ENCODE measurements at places on chromosomes 3 and 15.

DNA sequence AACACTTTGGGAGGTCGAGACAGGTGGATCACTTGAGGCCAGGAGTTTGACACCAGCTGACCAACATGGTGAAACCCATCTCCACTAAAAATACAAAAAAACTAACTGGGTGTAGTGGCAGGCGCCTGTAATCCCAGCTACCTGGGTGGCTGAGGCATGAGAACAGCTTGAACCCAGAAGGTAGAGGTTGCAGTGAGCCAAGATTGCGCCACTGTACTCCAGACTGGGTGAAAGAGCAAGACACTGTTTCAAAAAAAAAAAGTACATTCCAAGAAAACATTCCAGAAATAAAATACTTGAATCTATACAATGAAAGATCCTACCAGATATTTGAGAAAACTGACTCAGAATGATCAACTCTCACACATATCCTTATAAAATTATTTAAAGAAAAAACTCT, 30.4 kb downstream of the TFDP2 start:
- no peak for DNase-seq

GRCh38 chr3:48400824-48401433, 28.9 kb downstream of the FBXW12 start:
- no peak for DNase-seq

GRCh38 chr3:118199044-118199443, 835.6 kb downstream of the IGSF11 start:
- DNase-seq, result no peak

DNA sequence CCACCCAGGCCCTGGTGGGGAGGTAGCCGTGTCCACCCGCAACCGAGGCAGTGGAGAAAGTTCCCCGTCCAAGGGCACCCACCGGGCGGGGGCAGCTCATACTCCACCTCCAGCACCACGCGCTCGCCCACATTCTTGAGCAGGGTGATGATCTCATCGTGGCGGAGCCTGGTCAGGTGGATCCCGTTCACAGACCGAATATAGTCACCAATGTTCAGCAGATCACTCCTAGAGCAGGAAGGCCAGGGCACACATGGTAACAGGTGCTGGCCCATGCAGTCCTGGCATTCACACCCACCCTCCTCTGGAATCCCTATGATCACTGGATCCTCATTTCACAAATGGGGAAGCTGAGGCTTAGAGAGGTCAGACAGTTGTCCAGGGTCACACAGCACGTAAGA, 15.8 kb downstream of the GRIP2 start:
- no peak for DNase-seq

DNA sequence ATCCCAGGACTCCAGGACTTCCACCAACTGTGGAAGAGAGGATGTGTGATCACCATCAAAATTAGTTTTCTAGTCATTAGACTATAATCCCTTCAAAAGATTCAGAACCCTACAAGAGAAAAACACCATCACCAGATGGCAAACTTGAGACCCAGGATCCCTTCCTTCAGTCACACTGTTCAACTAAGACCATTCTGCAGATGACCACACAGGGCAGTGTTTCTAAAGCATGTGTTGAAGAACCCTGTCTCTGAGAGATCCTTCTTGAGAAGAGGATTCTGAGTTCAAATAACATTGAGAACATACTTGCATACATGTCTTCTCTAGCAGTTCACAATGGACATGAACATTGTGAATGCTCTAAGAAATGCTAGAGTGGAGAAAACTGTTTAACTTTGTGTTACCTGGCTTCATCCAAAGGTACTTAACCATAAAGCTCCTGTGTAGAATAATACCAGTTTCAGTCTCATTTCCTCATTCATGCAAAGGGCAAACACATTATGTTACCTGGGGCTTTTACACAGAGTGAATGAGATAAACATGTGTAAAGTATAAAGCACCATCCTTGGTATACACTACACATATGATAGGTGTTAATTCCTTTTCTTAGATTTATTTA, 2.4 kb upstream of the ADGRG7 start:
- no peak for DNase-seq

GRCh38 chr15:57806003-57806402, 99.5 kb downstream of the POLR2M start:
- DNase-seq, result no peak

- no peak for DNase-seq
Observed at GRCh38 chr3:49346797-49347251, 7.0 kb upstream of the USP4 start.

GRCh38 chr15:85404176-85404917, 23.9 kb downstream of the AKAP13 start:
- no peak for DNase-seq

GRCh38 chr3:124676236-124676635, 54.0 kb upstream of the UMPS start:
- no peak for DNase-seq

- DNase-seq, result no peak
Observed at GRCh38 chr3:176293276-176293675, 904.0 kb downstream of the TBL1XR1 start.

DNA sequence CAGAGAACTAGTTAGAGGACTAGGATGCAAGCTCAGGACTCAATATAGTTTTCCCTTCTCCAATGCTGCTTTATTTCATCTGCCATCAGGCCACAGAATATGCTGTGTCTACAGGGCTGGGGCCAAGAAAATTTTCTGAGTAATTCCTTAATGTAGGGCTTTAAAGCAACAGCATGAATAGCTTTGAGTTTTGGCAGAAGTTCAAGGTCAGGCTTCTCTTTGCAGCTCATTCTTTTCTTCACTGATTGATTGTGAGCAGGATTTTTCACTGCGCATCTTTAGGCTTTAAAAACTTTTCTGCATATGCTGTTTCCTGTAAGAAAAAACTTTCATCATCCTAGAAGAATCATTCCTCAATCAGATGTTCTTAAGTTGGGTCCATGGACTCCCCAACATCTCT, 4.6 kb downstream of the TMEM108 start:
- DNase-seq, result no peak

- no peak for DNase-seq
Observed at GRCh38 chr3:72245183-72245811, 460.3 kb upstream of the PROK2 start.

DNA sequence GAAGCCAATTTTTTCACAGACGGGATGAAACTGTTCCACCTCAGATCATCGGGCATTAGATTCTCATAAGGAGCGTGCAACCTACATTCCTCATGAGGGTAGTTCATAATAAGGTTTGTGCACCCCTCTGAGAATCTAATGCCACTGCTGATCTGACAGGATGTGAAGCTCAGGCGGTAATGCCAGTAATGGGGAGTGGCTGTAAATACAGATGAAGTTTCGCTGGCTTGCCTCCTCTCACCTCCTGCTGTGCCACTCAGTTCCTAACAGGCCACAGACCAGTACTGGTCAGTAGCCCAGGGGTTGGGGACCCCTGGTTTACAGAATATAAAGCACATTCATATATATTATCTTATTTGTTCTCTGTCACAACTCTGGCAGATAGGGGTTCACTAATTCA, 2.1 kb upstream of the LIMD1 start:
- DNase-seq, result no peak

GRCh38 chr15:68175526-68175925, 29.6 kb downstream of the CALML4 start:
- no peak for DNase-seq

- no peak for DNase-seq
Observed at GRCh38 chr3:18633002-18633401, 207.9 kb upstream of the SATB1 start.

DNA sequence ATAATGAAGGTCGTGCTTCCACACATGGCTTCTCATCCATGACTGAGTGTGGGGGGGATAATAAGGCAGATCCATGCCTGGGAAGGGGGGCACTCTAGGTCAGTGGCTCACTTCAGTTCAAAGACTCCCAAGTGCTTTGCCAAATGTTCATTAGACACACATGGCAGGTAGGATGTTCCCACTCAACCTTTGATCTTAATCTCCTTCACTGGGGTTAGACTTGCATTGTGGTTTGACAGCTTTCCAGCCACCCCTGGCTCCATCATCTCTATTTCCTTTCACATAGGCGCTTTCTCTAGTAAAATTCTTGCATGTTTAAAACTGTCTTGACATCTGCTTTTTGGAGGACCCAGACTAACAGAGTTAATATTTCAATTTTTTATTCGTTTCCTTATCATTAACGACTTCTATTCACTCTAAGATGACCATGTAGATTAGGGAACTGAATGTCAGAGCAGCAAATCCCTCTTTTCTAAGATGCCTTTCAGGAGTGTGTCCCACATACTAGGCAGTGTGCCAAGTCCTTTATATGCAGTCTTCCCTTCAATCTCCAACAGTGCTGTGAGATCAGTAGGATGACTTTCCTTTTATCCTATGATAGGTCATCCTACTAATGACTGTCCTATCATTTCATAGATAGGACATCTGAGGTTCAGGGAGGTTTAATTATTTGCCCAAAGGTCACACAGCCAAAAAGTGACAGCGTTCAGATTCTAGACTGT, 57.9 kb downstream of the BTD start:
- DNase-seq, result no peak

DNA sequence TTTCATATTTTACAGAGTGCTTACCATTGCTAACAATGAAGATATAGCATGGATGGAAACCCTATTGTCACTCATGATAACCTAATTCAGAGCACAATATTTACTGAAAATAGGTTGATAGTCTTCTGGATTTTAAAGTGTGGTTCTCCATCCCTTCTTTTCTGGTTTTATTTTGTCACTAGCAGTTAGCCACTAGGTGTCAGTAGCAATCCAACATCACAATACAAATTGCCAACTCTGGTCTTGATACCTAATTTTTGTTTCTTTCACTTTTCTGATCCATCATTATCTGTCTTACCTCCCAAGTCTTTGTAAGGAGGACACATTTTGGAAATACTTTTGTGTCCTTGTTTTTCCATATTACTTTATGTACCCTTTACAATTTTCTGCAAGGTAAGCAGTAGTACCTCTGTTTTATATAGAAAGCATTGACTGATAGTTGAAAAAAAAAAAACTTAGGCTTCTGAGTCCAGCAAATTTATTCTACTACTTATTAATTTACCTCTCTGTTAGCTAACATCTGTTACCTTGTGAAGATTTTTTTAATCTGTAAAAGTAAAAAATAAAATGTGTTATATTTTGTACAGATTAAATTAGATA, 28.3 kb upstream of the CRYBG3 start:
- DNase-seq, result no peak
